ENCODE measurements at places on chromosomes 1 and 21.

DNA sequence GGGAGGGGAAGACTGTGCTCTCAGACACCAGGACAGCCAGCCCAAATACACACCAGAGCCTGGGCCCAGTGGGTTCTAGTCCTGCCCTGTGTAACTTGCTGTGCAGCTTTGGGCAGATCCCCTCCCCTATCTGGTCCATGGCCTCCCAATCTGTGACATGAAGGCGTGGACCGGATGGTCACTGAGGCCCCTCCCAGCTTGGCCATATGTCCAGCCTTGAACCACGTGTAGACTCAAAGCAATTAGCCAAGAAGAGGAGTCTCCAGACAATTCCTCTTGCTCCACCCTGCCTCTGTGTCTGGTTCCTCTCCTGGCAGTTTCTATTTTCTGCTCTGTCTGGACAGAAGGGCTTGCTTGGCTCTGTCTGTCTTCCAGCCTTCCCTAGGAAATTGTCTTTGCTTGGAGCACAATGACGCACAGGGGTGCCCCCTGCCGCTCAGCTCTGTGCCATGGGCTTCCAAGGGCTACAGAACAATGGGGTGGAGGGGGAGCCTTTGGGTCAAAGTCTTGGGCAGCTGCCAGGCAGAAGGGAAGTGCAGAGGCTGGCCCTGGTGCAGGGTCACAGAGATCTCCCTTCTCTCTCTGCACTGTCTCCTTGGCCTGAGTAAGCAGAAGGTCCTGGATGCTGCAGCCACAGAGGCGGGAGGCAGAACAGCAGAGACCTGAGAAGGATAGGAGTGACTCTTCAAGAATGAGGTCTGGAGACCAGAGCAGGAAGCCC lies 66.1 kb downstream of the TENT5C start:
- DNase-seq: no peak

- no peak for DNase-seq
These were observed 11.4 kb upstream of the RPTN start for GRCh38 chr1:152170287-152170905.

DNA sequence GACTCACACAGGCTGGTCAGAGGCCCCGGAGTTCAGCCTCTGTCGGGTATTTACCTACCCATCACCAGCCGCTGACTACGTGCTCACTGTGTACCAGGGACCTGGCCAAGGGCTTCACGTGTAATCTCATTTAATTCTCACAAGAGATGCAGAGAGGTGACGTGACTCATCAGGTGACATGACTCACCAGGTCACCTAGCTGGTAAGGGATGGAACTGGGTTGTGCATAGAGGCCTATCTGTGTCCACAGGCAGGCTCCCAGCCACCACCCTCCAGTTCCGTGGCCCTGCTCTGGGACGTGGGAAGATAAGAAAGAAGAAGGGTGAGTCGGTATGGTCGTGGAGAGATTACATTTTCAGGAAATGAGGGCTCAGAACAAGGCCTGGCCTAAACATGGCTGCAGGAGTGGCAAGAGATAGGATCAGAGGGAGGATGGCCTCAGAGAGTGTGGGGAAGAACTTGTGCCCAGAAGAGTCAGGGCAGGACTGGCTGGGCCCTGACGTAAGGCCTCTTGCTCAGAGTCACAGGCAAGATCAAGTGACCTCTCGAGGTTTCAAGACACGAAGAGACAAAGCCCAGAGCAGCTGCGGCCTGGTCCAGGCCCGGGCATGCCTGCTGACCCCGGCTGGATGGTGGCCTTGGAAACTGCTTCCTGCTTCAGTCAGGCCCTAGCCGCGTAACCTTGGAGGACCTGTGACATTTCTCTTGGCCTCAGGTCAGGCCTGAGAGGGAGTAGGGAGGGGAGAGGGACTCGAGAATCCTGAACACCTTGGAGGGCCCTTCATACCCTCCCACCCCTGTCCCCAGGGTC lies 52.7 kb upstream of the WASF2 start:
- DNase-seq: no peak

DNA sequence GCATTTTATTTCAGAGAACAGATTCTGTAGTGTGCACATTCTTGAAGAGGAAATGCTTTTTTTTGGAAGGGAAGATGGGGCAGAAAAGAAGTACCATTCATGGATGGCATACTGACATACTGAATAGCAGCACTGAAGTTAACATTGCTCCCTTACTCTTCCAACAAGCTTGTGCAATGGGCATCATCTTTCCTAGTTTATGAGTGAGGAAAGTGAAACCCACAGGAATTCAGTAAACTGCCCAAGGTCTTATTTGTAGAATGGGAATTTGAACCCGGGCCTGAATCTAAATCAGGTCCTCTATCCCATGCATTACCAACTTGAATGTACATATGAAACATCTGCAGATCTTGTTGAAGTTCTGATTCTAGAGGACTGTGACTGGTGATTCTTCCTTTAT lies 215.7 kb upstream of the FGGY start:
- DNase-seq: no peak

- no peak for DNase-seq
These were observed 9.1 kb downstream of the SH3GLB1 start for GRCh38 chr1:86713477-86713876.

- DNase-seq: no peak
These were observed 14.6 kb downstream of the SYF2 start for GRCh38 chr1:25217598-25218232.

DNA sequence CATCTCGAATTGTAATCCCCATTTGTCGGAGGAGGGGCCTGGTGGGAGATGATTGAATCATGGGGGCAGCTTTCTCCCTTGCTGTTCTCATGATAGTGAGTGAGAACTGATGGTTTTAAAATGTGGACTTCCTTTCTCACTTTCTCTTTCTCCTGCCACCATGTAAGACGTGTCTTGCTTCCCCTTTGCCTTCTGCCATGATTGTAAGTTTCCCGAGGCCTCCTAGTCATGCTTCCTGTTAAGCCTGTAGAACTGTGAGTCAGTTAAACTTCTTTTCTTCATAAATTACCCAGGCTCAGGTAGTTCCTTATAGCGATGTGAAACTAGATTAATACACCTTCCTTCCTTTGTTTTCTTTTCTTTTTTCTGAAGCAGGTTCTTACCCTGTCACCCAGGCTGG lies 13.9 kb downstream of the DNAJC6 start:
- no peak for DNase-seq

DNA sequence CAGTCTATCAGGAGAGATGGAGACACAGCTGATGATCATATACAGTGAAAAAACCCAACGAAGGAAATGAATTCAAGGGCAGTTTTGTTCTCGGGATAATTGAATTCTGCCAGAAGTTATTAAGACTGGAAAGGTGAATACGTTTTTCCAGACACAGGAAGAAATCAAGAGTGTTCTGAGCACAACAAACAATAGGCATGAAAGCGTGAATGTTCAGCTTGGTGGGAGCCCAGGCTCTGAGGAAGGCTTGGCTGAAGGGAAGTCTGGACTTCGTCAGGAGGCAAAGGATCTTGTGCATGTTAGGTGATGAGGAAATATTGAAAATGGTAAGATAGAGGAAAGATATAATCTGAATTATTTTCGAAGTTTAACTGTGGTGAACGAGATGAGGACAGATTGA lies 50.4 kb downstream of the CYYR1 start:
- DNase-seq: no peak

GRCh38 chr1:59383963-59384362 lies 87.1 kb downstream of the FGGY start:
- DNase-seq: no peak

- DNase-seq: no peak
These were observed 259.3 kb upstream of the CACYBP start for GRCh38 chr1:174740249-174740968.

- DNase-seq: peak; percentile 27
These were observed 237.9 kb upstream of the PBX1 start for GRCh38 chr1:164320790-164321731.

DNA sequence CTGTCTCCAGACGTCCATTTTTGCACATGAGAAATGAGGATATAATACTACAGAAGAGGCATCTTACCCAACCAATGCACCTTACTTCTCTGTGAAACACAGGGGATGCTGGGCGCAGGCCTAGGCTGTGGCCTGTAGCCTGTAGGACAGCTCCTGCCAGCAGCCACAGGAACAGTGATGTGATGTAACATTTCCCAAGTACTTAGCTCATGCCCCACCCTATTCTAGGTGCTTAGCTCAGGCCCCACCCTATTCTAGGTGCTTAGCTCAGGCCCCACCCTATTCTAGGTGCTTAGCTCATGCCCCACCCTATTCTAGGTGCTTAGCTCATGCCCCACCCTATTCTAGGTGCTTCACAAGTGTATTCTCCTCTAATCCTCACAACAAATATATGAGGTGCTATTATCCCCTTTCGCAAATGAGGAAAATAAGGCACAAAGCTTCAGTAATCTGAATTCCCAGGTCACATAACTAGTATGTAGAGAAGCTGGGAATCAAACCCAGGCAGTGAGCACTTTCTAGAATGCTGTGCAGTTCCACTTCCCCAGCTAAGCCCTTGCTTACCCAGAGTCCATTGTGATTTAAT lies 4.6 kb upstream of the NAXE start:
- no peak for DNase-seq

- no peak for DNase-seq
These were observed 280.6 kb downstream of the TTLL7 start for GRCh38 chr1:83718338-83718737.

DNA sequence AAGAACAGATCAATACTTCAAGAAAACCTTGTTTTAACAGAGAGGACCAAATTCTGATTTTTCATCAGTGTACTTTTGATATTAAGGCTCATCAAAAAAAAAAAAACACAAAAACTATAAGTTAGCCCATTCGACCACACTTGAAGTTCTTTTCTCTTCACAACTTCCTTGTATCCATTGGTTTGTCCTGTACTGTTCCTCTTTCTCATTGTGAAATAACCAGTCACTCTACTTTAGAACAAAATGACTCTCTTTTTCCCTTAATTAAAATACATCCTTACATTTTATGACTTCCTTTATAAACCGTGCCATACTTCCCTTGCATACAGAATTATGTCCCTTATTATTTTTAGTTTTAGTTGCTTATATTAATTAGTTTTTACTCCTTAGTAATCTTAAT lies 8.4 kb downstream of the QSOX1 start:
- DNase-seq: no peak

DNA sequence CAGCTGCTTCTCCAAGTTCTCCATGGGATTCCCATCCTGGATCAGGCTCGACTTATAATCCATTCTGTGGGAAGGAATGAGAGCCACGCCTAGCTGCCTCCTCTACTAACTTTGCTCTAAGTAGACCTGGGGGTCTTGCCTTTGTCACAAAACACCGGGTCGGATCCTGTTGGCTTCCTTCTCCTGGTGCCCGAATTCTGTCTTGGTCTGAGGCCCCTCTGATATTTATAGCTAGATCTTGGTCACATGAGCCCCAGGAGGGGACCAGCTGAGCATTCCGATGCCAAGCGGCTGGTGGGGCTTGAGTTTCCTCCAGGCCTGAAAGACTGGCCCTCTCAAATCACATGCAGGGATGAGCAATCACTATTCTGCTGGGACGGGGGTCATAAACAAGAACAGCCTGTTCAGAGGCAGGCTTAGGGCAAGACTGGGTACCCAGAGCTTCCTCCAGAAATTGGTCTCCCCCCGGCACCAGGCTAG lies at the start of gene TRIM63:
TRIM63 (minus strand) TSS at position 199 of the 480 bp plus-strand sequence; CDS start at position 63, 136 bp downstream.
- DNase-seq: no peak

All from T47D (cell line).